Pons (tissue), 1 donor: ENCODE measurements at places on chromosomes 12 and 14.
A peak's percentile ranks its signal among the peaks of the same experiment; 100 is the strongest.

- peak; percentile 17 for DNase-seq
These were observed 607 bp downstream of the OS9 start for GRCh38 chr12:57694459-57695019.

DNA sequence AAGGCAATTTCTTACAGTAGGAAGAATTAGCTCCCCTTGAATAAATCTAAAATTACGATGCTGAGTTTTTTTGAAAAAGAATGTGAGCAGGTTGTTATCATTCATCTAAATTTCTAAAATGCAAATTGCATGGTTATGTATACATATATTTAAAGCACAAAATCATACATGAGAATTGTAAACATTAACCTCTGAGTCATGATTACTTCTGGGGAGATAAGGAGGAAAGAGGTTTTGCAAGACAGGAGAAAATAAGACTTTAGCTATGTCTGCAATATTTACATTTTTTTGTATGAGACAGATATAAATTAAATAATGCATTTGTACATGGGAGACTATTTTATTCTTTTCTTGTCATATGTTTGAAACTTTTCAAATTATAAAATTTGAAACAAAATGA is 72.2 kb downstream of the TSPAN8 start:
- no peak for DNase-seq

DNA sequence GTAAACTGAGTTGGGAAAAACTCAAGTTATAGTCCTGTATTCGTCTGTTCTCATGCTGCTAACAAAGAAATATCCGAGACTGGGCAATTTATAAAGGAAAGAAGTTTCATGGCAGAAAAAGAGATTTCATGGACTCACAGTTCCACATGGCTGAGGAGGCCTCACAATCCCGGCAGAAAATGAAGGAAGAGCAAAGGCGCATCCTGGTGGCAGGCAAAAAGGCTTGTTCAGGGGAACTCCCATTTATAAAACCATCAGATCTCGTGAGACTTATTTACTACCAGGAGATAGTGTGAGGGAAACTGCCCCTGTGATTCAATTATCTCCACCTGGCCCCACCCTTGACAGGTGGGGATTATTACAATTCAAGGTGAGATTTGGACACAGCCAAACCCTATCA is 292.6 kb upstream of the SYT1 start:
- DNase-seq: no peak

DNA sequence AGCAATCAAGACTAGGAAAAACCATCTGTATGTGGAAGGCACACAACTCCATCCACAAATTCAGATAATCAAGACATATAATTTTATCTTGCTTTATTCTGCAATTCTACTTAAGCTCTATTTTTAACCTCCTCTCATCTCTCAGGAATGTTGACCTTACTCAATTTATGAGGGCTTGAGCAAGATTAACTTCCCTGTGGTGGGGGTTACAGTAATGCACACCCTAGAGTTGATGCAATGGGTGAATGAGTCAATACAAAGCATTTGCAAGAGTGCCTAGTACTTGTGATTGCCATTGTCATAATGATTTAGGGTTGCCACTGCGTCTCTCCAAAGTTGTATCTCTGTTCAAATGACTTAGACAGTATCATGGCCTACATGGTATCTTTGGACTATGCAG is 1598.4 kb upstream of the TMEM132C start:
- no peak for DNase-seq

GRCh38 chr14:42078345-42078744 is 471.7 kb downstream of the LRFN5 start:
- DNase-seq: no peak
